ENCODE measurements at places on chromosomes 16 and 17.

DNA sequence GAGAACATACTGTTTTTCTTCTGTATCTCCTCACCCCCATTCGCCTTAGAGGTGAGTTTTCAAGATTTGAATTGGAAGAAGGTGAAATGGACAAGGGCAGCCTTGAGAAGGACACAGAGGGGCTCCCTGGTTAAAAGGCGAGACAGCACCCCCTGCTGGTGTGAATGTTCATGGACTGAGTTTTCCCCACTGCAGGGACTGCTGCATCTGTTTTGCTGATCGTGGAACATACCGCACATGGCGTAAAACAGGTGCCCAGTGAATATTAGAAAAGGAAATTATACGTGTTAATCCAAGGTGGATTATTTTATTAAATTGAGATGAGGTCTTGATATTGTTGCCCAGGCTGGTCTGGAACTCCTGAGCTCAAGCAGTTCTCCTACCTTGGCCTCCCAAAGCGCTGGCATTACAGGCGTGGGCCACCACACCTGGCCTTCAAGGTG, 54.5 kb downstream of the NDE1 start:
- peak; percentile 69 for DNase-seq

DNA sequence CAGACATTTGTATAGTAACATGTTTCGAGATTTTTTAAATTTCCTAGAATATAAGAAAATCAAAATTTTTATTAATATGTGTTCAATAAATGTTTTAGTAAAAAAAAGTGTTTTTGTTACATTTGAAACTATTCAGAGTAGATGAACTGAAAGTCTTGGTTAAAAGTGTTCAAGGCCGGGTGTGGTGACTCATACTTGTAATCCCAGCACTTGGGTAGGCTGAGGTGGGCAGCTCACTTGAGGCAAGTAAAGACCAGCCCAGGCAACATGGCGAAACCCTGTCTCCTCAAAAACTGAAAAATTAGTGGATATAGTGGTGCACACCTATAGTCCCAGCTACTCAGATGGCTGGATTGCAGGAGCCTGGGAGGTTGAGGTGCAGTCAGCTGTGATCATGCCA, 16.8 kb upstream of the PHKG2 start:
- no peak for DNase-seq

GRCh38 chr17:39164675-39165143, 1.3 kb downstream of the ARL5C start:
- DNase-seq = peak; percentile 93

- DNase-seq = peak; percentile 37
Observed at GRCh38 chr17:74210191-74211140, 2.9 kb upstream of the TTYH2 start.
